CD4-positive, CD25-positive, alpha-beta regulatory T cell (primary cell): ENCODE measurements at places on chromosomes 16 and 17. TPM values are rescaled to one million over a fixed set of nuclear protein-coding genes. Genes with fewer than 3 reads are reported as not detected.

TMEM238L gene
- total RNA-seq = not detected

DNA sequence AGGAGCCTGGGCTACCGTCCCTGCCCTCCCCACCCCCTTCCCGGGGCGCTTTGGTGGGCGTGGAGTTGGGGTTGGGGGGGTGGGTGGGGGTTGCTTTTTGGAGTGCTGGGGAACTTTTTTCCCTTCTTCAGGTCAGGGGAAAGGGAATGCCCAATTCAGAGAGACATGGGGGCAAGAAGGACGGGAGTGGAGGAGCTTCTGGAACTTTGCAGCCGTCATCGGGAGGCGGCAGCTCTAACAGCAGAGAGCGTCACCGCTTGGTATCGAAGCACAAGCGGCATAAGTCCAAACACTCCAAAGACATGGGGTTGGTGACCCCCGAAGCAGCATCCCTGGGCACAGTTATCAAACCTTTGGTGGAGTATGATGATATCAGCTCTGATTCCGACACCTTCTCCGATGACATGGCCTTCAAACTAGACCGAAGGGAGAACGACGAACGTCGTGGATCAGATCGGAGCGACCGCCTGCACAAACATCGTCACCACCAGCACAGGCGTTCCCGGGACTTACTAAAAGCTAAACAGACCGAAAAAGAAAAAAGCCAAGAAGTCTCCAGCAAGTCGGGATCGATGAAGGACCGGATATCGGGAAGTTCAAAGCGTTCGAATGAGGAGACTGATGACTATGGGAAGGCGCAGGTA, 762 bp downstream of the CDK12 start:
- H3K27ac ChIP-seq = peak overlapping the region; percentile 95
- DNase-seq = no peak
- no peaks in the 10 kb centered on the region for H3K27me3 ChIP-seq
- H3K36me3 ChIP-seq = peaks cover 5% of the 10 kb centered on the region
- H3K4me1 ChIP-seq = peaks cover 36% of the 10 kb centered on the region
- H3K4me3 ChIP-seq = peak overlapping the region; percentile 97

SLC16A6 gene
- total RNA-seq = 11.5 TPM

DNA sequence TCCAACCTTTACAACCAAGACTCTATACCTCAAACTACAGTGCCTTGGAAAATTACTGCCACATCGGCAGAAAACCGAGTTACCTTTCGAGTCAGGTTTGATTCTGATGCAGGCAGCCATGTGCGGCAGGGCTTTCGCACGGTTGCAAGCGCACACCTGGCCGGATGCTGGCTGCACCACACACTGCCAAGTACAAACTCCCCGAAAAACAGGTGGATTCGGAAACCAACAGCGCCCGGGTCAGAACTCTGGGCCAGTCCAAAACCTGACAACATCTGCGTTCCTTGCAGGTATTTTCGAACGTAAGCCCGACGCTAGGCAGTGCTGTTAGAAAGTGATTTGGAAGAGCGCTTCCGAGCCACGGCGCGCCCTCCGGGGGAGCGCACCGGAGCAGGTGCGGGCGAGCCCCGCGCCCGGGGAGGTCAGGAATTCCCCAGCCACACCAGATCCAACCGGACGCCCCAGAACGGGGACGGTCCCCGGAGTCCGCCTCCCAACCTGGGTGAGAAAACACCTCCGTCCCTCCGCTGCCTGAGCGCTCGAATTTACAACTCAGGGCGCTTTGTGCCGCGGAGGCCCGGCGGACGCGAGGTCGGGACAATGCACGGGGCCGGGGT, 1.2 kb downstream of the USP7 start:
- no peaks in the 10 kb centered on the region for H3K27me3 ChIP-seq
- peak; percentile 89 for DNase-seq
- H3K27ac ChIP-seq = peak overlapping the region; percentile 86
- peaks cover 56% of the 10 kb centered on the region for H3K4me1 ChIP-seq
- H3K4me3 ChIP-seq = peak overlapping the region; percentile 86

DNA sequence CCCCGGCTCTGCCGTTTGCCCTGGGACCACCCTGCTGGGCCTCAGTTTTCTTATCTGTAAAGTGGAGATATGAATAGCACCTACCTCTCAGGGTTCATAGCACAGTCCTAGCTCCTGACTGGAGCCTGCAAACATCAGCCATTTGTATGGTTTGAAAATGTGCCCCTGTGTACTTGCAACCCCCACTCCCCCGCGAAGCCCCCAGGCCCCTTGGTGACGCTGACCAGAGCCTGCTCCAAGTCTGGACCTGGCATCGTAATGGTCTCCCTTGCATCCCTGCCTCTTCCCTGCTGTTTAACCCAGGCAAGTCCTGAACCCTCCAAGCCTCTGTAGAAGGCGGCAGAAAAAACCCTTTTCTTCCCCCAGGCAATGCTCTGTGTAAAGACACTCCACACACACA, 128.0 kb downstream of the IRF8 start:
- no peak overlapping the region for H3K27ac ChIP-seq
- H3K4me3 ChIP-seq = no peak overlapping the region
- no peak for DNase-seq
